Activated T-cell treated with anti-CD3 and anti-CD28 coated beads, Interleukin-2, amount 50 U/mL, for 4 hours (primary cell): ENCODE measurements at places on chromosomes 6 and 20. TPM values are rescaled to one million over a fixed set of nuclear protein-coding genes. Genes with fewer than 3 reads are reported as not detected.
A peak's percentile ranks its signal among the peaks of the same experiment; 100 is the strongest.

DNA sequence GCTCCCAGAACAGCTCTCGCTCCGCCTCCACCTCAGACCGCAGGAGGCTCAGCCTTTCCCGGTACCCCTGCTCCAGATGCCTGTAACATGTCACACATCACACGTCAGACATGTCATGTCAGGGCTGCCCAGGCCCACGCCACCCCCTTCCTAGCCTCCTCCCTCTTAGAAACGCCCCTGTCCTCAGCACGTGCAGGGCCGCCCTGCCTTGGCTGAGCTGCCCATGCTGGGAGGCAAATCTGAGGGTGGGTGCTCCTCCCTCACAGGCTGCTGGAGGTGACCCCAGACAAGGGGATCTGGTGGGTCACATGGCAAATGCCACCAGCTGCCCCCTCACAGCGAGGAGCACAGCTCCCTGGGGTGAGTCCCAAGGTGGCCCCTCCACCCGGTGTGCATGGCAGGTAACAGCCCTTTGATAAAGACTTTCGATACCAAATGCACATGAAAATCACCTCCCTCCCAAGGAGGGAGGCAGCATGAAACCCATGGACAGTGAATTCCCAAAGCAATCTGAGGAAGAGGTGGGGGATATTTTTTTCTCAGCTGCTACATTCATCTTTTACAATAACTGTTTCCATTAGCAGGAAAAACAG, 84.1 kb downstream of the GINS1 start:
- no peak for DNase-seq

- DNase-seq, result no peak
Observed at GRCh38 chr6:1191141-1191630, 120.7 kb upstream of the FOXQ1 start.

DNA sequence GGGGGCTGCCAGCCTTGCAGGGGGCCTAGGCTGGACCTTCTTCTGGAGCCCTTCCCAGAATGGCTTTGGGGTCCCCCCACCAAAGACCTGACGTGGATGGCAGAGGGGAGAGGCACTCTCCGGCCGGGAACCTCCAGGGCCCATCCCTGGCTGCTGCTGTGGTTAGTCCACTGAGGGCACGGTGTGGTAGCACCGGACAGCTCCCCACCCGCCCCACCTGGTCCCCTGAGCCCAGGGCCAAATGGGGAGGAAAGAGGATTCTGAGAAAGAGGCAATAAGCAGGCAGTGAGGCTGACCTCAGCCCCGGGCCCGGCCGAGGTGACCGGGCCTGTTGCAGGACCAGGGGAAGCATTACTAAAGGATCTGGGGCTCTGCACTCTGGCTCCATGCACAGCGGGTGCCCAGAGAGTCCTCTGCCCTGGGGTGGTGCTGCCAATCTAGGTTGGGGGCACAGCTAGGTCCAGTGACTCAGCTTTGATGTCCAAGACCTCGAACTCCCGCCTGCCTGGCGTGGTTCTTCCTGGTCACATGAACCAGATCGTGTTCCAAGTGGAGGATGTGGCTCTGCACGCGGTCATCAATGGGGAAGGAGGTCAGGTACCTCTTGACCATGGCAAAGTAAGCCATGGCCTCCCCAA, 2.2 kb downstream of the CENPB start:
- no peak for DNase-seq

SRXN1 gene
- total RNA-seq, result 28.5 TPM

- DNase-seq, result no peak
Observed at GRCh38 chr20:12156252-12156651, 238.6 kb downstream of the BTBD3 start.

SOBP gene
- 2.1 TPM for total RNA-seq

GRCh38 chr6:37050045-37050853, 44.8 kb downstream of the FGD2 start:
- DNase-seq, result peak; percentile 59

GRCh38 chr6:96532399-96532798, 10.8 kb downstream of the UFL1 start:
- no peak for DNase-seq

B4GALT5 gene
- total RNA-seq, result 51.9 TPM

DNA sequence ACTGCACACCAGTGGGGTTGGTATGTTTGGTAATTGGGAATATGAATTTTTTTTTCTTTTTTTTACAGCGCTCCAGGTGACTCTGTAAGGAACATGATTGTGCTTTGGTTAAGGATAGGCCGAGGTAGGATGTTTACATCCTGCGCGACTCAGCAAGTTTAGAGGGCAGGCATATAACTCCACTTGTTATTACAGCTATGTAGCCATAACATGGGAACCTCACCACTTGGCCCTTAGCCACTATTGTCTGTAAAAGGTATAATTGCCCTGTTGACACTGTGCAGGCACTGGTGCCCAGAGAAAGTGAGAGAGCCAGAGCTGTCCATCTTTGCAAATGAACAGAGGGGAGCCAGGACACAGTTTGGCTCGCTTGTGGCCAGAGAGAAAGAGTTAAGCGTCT, 172.9 kb downstream of the MCHR2 start:
- DNase-seq, result no peak

LY86 gene
- not detected for total RNA-seq

MPC1 gene
- 24.0 TPM for total RNA-seq

DNA sequence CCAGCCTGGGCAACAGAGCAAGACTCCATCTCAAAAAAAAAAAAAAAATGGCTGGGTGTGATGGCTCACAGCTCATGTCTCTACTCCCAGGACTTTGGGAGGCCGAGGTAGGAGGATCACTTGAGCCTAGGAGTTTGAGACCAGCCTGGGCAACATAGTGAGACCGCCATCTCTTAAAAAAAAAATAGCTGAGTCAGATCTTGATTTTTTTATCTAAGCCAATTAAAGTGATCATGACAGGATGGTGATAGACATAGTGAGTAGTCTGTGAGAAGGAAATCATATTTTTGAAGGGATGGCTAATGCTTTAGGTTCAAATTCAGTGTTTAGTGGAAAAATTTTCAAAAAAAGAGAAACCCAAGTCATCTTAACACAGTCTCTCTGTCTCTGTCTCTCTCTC, 114.6 kb upstream of the JARID2 start:
- DNase-seq, result no peak

DNA sequence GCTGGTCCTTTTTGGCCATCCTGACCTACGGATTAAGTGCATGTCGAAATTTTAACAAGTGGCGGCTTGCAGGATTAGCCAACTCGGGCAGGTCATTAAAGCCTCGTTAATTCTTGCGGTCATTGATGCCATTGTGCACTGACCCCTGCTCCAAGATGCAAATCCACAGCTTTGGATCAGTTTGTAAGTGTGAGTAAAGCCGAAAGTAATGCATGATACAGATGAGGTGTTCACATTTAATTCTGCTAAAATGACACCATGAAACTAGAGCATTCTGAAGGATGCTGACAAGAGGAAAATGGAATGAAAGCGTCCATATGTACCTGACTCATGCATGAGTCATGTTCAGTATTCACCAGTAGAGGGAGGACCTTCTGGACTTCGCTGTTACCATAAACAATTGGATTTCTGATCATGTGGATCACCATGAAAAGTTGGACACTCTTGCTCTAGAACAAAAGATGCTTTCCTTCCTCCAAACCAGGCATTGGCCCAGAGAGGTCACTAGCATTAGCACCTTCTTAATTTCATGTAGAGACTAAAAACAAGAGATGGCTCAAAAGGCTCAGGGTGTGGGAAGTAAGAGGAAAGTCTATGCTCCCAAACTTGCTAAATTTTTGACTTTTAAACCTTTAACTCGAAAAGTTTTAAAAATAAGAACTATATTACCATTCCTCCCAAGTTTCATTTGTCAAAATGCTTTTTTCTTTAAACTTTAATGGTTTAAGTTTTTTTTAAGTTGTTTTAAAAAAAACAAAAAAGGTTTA, 48.0 kb downstream of the MUC22 start:
- no peak for DNase-seq

DNA sequence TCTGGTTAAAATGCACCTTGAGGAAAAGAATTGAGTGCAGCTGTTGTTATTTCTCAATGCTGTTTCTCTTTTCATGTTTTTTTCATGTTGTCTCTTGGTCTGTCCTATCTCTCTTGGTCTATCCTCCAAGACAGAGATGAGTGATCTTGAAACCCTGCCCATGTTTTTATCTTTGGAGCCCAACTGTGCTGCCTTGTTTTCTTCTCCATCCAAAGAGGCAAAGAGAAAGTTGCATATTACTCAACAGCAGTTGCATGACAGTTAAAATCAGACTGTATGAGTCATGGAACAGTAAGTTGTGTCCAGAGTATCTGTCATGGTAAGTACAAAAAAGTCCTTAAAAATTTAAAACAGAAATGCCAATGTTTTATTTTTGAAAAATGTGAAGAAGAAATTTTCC, 26.2 kb downstream of the BCAS1 start:
- no peak for DNase-seq

- no peak for DNase-seq
Observed at GRCh38 chr20:4997222-4997621, 4.1 kb downstream of the SLC23A2 start.

DNA sequence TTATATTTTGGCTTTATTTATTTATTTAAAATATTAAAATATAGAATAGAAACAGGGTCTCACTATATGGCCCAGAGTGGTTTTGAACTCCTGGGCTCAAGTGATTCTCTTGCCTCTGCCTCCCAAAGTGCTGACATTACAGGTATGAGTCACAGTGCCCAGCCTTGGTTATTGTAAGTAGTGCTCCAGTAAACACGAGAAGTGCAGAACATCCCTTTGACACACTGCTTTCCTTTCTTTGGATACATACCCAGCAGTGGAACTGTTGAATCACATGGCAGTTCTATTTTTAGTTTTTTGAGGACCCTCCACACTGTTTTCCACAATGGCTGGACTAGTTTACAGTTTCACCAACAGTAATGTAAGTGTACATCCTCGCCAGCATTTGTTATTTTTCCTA, 203.9 kb downstream of the PHF3 start:
- no peak for DNase-seq

- DNase-seq, result no peak
Observed at GRCh38 chr6:21102201-21102600, 491.4 kb upstream of the SOX4 start.

TP53TG5 gene
- not detected for total RNA-seq

DNA sequence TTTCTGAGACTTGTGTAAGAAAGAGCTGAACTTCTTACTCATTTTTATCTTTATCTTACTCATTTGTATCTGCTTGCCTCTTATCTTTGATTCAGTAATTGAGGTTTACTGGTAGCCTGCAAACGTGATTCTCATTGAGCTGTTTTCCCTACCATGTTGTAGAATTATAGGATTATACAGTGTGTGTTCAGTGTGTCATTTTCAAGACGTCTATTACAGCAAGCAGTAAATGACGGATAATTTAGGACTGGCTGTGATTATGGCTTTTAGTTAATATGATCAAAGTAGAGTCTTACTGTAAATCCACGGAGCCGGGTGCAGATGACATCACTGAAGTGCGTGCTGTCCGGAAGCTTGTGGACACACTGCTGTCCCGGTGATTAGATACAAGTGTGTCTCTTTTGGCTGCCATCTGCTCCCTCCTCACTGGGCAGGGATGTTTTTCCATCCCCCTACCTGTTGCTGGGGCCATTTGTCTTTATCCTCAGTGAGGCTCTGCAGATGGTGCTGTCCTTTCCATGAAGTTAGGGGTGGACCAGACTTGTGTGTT, 6.0 kb downstream of the NELFCD start:
- DNase-seq, result no peak

GRCh38 chr20:3101251-3101650, 16.7 kb upstream of the AVP start:
- no peak for DNase-seq

- DNase-seq, result no peak
Observed at GRCh38 chr6:7446619-7447325, 57.2 kb downstream of the RIOK1 start.

DNA sequence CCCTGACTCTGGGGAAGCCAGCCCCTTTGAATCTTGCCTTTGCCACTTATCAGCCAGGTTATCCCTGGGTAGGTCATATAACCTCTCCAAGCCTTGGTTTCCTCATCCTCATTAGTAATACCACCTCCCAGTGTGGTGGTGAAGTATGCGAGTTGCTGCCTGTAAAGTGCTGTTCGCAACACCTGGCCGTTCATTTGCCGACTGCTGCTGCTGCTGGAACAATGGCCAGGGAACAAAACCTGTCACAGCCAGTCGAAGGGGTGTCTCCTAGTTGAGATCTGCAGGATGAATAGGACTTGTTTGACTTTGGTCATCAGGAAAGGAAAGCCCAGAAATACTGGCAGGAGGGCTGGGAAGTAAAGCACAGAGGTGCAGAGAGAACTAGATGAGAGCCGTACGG, 6.1 kb downstream of the MANBAL start:
- DNase-seq, result no peak

COL10A1 gene
- total RNA-seq, result not detected

GRCh38 chr20:12928755-12929401, 79.9 kb upstream of the SPTLC3 start:
- DNase-seq, result no peak

GRCh38 chr6:129598244-129599187, 111.5 kb downstream of the ARHGAP18 start:
- DNase-seq, result no peak

RALY gene
- total RNA-seq, result 144 TPM

LCA5 gene
- 0.18 TPM for total RNA-seq

STX11 gene
- total RNA-seq, result 31.8 TPM

GRCh38 chr20:1841554-1842140, 53.6 kb upstream of the SIRPA start:
- DNase-seq, result no peak

- DNase-seq, result no peak
Observed at GRCh38 chr20:61835301-61835700, 230.4 kb downstream of the TAF4 start.

DNA sequence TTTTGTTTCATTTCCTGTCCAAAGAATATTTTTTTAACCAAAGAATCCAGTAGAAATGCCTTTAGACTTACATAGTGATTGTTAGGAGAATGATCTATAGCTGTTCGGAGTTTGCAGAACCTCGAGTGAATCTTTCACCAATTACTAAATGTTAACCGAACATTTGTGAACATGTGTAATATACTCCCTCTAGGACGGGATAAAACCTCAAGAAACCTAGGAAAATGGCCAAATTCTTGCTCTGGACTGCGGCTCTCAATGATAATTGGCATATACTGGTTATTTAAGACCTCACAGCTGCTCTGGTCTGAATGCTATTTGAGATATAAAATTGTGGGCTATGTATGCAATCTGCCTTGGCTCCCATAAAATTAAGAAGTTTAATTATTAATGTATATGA, 137.1 kb downstream of the PACRG start:
- no peak for DNase-seq

GRCh38 chr20:35171753-35172433, at the start of gene PROCR:
Gene PROCR, plus strand, starts transcription at chr20:35172072. Its CDS starts 83 bp downstream, at chr20:35172155.
- no peak for DNase-seq

- DNase-seq, result no peak
Observed at GRCh38 chr6:28741363-28741762, 182.4 kb downstream of the TRIM27 start.
